ENCODE measurements at places on chromosomes 7 and 10.
A peak's percentile ranks its signal among the peaks of the same experiment; 100 is the strongest.

- peak; percentile 59 for DNase-seq
Observed at GRCh38 chr10:15744217-15744865, 24.6 kb upstream of the ITGA8 start.

- peak; percentile 15 for DNase-seq
Observed at GRCh38 chr10:86732771-86733170, 23.6 kb upstream of the BMPR1A start.

- DNase-seq = peak; percentile 43
Observed at GRCh38 chr7:77415476-77415822, 700 bp downstream of the GSAP start.

DNA sequence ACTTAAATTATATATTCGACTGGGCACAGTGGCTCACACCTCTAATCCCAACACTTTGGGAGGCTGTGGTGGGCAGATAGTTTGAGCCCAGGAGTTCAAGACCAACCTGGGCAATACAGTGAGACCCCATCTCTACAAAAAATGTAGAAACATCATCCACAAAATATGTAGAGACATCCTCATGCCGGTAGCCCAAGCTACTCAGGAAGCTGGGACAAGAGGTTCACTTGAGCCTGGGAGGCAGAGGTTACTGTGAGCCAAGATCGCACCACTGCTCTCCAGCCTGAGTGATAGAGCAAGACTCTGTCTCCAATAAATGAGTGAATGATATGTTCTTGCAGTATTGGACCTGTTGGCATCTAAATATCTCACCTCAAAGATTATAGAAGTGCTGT is 22.6 kb upstream of the TNS3 start:
- DNase-seq = no peak

DNA sequence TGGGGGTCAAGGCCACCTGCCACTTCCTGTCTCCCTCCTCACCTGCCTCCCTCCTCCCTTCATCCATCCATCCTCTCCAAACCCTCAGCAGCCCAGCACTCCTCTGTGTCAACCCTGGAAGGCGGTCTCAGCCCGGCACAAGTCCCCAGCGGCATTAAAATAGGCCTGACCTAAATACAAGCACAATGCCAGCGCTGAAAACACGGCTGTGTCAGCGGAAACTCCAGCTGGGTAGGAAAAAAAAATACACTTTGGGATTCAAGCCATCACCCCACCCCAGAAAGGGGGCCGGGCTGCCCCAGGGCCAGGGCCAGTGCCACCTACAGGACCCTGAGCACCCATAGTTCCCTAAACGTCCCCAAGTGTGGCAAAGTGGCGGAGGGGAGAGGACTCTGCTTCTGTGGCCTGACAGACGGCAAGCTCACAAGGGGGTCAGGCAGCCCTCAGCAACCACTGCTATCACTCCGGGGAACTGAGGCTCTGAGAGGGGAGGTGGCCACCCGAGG is 22.7 kb upstream of the GTF2IRD1 start:
- DNase-seq = no peak

GRCh38 chr10:42952931-42953683 is 123.8 kb upstream of the RET start:
- no peak for DNase-seq

- no peak for DNase-seq
Observed at GRCh38 chr10:630581-631073, 58.8 kb downstream of the DIP2C start.

GRCh38 chr10:125868372-125868975 is 12.6 kb downstream of the DHX32 start:
- peak; percentile 48 for DNase-seq

DNA sequence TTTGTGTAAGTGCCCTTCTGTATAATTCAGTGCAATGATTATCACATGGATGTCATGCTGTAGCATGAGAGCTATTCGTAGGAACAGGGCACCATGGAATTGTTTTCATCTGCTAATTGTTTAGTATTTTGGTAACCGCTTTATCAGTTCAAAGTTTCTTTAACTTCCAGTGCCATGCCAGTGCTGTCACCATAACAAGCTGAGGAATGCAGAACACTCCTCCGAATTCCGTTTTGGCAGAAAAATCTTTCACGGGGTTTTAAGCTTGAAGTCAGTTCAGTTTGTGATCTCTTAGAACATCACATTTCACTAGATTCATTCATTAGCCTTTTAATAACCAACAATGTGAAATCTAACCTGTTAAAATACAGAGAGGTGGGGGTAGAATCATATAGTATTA is 117.2 kb upstream of the SEMA3C start:
- DNase-seq = no peak
